Activated CD8-positive, alpha-beta memory T cell treated with anti-CD3 and anti-CD28 coated beads, Interleukin-2, amount 50 U/mL, for 4 hours (primary cell): ENCODE measurements at places on chromosomes 13 and 19.

- no peak for DNase-seq
Measured at GRCh38 chr13:50140581-50141374, 125.5 kb downstream of the KCNRG start.

- DNase-seq: no peak
Measured at GRCh38 chr13:97285221-97285955, 63.3 kb downstream of the MBNL2 start.

DNA sequence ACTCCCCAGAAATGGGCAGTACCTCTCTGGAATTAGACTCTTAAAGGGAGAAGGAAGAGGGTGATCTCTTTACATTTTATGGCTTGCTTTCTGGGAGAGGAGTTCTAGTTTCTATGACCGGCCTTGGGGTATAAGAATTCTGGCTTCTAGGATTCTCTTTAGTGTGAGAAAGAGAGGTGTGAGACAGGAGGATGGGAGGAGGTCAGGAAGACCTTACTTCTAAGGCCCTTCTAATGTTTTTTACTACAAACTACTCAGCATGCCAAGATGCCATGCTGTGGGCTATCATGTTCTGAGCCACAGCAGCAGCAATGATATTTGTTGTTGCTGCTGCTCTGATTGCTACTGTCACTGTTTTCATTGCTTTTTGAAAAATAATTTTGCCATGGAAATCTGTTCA, 538.3 kb downstream of the SLITRK6 start:
- DNase-seq: no peak

DNA sequence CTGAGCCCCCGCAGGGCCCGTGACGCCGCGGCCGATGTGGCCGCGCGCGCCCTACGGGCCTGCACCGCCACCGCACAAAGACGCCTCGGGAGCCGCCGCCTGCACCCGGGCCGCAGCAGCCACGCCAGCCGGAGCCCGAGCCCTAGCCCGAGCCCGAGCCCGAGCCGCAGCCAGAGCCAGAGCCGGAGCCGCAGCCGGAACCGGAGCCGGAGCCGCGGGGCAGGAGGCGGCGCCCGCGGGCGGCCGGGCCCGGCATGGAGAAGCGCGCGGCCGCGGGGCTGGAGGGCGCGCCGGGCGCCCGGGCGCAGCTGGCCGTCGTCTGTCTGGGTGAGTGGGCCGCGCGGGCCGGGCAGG, 379 bp downstream of the LRP3 start:
- no peak for DNase-seq

DNA sequence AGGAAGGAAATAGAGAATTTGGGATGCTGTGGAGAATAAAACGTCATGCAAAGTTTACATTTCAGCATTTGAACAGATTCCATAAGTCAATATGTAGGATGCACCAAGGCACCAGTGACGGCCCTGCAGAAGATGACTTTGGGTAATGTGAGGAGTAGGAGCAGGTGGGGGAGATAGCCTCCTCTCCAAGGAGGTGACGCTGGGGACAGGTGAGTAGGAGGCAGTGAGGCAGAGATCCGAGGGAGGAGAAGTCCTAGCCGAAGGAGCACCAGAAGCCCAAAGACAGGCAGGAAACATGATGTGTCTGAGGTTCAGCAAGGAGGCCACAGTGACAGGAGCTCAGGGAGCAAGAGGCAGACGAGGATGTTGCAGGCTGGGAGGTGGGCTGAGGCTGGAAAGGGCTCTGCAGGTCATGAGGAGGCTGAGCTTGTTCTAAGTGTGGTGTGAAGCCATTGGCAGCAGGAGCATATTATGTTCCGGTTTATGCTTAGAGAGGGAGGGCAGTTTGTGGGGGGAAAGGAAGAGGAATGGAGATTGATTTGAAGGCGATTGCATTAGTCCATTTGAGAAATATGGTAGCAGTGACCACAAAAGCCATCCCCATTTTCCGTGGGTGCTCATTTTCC, 55.7 kb upstream of the C1QTNF9 start:
- no peak for DNase-seq

DNA sequence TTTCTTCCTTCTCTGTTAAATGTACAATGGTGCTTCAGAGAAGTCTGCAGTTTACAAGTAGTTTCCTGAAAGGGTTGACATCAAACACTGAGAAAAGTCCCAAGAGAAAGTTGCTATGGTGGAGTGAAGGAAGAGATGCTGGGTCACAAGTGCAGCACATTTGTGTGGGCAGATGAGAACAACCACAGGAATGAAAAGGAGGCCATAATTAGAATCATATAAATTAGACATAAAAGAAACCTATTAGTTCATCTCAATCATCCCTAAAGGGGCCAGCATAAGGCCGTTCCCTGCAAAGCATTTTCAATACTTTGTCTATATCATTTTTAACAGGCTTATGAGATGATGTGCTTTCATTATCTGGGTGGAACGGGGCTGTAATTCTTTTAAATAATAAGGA, 359.2 kb downstream of the IRS2 start:
- no peak for DNase-seq

DNA sequence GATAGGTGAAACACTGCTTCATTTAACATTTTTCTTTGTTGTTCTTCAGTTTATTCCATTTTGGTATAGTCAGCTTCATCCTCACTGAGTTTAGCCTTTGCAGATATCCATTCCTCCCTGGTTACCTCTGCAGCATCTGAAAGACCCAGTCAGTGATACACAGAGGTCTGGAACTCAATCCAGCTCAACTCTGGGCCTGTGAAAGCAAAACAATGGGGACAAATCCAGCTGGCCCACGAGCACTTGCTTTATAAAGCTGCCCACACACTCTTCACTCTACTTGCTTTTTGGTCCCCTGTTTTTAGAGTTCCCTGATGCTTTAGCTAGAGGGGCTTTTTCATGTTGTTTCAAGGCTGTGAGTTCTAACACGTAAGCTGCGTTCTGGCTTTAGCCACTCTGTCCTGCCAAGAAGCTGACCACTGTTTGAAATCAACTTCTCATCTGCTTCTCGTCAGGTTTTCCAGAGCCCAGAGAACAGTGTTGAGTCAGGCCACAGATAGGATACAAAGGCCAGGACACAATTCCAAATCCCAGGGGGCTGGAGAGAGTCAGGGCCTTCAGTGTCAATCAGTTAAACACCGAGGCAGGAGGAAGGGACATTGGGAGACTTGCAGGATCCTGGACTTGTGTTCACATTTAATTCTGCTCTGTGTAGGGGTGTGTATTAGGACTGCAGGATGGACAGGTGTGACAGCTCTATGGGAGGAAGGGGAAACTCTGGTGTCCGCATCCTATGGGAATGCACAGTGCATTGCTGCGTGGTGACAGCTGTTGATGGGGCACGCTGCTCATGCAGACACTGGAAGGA, 83.5 kb upstream of the RNF113B start:
- DNase-seq: no peak

GRCh38 chr19:5304486-5304885, 36.1 kb downstream of the PTPRS start:
- DNase-seq: no peak

DNA sequence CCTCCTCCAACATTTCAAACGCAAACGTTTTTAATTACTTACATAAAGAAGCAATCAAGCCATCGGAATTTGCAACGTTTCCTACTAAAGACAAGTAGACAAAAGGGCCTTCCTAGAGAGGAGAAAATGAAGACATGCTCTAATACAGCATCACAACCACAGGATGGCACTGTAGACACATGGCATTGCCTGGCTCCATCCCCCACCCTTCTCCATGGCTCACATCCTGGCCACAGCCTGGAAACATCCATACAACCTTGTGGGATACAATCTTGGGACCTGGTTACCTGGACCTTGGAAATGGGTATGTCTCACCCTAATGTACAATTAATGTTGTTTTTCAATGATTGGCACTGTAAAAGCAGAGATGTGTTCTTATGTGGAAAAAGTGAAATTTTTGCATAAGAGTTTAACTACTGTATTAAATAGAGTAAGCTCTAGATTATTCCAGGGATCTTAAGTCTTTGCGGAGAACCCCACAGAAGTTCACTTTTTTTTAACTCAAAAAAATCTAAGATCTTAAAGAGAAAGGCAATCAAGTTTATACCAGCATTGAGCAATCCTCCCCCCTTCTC, 21.5 kb downstream of the EBPL start:
- DNase-seq: no peak

DNA sequence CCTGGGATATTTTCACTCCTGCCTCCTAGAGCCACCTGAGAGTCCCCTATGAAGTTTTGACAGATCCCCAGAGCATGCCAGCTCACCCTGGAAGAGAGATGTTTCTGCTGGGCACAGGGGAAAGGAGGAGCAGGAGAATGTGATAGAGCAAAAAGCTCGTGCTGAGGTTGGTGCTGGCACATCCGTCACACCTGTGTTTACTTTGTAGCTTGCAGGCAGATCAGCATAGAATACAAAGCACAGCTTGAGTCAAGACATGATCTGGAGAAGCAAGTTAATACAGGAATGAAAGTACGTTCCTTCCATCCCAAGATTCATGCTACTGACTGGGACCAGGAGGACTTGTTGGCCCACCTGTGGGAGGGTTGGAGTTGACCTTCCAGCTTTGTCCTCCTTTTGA, 46.1 kb downstream of the HSPH1 start:
- DNase-seq: no peak

DNA sequence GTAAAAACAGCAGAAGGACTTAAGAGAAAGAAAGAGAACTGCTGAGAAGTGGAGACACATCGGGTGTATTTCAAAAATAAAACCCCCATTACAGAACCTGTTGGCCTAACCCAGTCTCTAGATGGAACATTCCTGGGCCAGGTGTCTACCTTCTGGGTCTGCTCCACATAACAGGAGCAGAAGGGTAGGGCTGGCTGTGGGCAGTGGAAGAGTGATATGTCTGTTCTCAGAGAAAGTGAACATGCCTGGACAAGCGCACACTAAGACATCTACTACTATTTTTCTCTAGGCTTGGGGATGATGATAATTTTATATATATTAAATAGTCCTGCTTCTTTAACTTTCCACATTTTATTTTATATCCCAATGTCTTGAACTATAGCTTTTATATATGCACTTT, 267.1 kb downstream of the TBC1D4 start:
- no peak for DNase-seq

DNA sequence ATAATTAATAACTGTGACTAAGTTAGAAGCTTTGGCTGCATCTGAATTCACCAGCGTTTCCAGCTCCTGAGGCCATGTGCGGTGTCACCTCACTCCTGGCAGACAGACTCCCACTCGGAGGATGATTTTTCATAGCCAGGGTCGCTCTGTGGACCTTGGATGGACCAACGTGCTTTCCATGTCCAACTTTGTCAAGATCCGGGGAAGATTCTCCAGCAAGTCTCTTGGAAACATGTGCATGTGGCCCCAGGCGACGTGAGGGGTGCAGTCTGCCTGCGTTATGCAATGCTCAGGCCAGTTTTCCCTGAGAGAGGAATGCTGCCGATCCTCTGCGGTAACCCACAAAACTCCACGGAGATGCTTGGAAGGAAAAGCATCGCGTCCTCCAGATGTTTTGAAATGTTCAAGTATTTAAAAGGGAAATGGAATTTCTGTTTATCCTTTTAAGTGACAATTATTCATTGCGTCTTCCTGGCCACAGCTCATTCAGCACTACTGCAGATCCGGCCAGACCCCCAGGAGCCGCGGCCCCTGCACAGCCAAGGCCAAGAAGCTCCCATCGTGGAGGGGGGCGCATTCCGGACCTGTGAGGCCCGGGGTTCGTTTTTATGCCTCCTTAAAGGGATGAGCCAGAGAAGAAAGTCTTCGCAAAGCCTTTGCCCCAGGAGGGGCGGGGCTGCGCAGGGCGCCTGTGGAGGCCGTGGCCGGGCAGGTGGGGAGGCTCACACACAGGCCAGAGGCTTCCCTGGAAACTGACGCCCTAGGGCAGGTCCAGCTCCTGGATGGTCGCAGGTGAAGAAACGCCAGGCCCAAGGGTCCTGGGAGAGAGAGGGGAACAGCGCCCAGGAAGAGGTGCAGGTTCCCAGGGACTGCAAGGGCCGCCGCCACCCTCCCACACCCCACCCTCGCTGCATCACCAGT, 46.0 kb downstream of the C13orf46 start:
- peak; percentile 9 for DNase-seq

- no peak for DNase-seq
Measured at GRCh38 chr19:55694241-55694655, 19.2 kb downstream of the EPN1 start.

GRCh38 chr19:28330831-28331230, 882.1 kb downstream of the UQCRFS1 start:
- no peak for DNase-seq

DNA sequence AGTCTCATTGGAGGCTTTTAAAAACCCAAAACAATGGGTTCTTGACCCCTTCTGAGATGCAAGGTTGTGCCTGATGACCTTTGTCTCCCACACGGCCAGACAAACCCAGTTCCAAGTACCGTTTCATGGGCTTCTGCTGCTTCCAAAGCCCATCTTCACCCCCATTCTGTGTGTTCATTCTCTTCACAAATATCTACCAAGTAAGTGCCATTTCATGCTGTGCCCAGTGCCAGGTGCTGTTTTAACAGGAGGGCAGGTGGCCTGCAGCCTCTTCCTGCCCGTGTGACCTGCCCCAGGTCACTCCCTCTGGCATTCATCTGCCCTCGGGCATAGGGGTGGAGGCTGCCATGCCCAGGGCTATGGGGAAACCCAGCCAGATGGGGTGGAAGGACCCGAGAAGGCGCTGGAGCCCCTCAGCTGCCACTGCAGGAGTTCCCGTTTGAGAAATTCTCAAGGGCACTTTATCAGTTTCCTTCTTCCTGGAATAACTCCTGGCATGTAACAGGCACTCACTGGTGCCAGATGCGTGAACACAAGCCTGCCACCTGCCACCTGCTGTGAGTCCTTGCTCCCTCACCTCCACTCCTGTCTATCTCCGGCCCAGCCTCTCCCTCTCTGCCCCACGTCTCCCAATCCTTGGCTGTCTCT, 12.5 kb downstream of the CAPN12 start:
- DNase-seq: no peak

GRCh38 chr19:55640043-55640576, 692 bp upstream of the ZNF580 start:
- DNase-seq: peak; percentile 76

DNA sequence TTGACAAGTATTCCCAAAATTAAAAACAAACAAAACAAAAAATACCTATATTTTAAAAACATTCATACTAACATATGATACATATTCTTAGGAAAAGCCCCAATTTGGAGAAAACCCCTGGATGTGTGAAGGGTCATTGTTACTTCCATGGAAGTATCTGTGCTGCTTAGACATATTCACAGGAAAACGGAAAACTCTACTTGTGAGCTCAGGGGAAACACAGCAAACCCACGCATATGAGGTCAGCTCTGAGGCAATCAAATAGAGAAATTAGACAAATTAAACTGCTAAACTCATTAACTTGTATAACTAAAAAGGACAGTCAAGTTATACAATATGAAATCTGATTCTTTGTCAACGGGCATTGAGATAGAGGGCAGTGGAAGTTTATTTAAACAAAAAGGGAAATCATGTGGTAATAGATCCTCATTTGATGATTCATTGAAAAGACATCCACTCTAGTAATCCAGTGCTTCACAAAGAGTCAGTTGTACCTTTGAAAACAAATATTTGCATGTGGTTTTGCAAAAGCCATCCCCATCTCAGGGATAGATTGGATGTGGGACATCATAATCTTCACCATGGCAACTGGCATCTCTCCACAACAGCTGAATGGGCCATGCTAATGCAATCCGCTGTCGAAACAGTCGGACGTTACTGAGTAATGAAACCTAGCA, 423.4 kb downstream of the ITGBL1 start:
- DNase-seq: no peak
